ENCODE measurements at places on chromosomes 2 and 18.

GRCh38 chr2:9141091-9141667, 65.4 kb upstream of the ASAP2 start:
- DNase-seq, result no peak

DNA sequence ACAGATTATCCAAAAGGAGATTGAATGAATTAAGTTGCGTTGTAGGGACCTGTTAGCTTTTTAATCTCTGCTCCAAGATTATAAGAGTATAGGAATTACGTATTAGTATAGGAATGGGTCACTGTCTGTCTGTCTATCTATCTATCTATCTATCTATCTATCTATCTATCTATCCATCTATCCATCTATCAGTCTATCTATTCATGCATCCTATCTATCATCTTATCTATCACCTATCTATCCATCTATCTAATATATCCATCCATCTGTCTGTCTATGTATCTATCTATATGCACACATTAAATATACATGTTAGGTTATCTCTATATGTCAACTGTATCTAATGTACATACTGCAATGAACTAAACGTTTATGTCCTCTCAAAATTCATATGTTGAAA, 255.8 kb downstream of the LPIN1 start:
- no peak for DNase-seq

GRCh38 chr18:34640276-34640675, 69.8 kb upstream of the DTNA start:
- no peak for DNase-seq

GRCh38 chr2:231928481-231928880, 2.3 kb upstream of the NPPC start:
- no peak for DNase-seq

DNA sequence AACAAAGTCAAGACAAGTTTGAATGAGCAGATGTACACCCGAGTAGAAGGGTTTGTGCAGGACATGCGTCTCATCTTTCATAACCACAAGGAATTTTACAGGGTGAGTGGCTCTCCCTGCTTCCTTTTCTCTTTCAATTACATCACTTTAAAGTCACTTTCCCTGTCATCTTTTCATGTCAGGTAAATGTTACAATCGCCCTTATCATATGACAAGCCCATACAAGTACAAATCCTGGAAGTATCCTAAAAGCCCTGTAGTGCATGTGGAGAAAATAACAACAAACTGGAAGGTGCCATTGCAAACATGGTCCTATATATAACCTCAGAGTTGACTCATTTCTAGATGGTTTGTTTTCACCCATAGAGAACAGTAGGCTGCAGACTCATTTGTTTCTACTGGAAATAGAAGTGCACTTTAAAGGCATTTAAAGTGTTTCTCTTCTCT, 126.0 kb downstream of the SP100 start:
- no peak for DNase-seq

- DNase-seq, result no peak
Observed at GRCh38 chr18:58180172-58180571, 136.1 kb downstream of the NEDD4L start.

GRCh38 chr2:130884503-130884902, 47.8 kb downstream of the ARHGEF4 start:
- DNase-seq, result no peak

GRCh38 chr2:98634406-98635092, 26.2 kb downstream of the UNC50 start:
- DNase-seq, result no peak

GRCh38 chr18:2143636-2144035, 427.7 kb downstream of the METTL4 start:
- no peak for DNase-seq

DNA sequence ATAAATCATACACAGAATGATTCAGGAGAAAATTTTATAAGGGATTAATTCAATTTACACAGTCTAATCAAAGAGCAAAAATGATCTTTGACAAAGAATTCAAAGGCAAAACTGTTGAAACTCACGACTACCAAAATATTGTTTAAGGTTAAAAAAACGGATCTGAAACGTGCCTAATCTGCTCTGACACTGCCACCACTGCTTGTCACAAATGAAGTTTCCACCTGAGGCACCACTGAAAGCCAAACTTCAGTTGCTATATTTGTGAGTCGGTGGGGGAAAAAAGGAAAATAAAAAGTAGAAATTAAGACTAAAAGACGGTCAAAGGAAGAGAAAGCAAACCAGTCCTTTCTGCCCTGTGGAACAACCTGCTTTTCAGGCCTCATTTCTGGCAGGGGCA, 140.6 kb upstream of the DNMT3A start:
- DNase-seq, result no peak

DNA sequence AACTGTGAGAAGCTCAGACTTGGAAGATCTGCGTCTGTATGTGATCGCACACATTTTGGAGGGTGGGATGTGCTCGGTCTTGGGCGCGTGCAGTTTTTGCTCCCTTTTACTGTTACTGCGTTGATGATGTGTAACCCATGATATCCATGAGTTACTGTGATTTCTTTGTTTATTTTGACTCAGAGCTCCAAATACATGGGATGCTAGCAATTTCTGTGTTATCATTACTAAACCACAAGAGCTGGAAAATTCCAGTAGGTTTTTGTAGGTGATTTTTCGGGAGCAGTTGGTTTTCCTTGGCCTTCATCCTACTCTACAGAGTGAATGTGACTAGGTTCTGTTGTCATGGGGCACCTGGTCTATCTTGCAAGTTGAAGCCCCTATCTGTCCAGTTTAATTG, 124.2 kb downstream of the AGAP1 start:
- DNase-seq, result no peak

DNA sequence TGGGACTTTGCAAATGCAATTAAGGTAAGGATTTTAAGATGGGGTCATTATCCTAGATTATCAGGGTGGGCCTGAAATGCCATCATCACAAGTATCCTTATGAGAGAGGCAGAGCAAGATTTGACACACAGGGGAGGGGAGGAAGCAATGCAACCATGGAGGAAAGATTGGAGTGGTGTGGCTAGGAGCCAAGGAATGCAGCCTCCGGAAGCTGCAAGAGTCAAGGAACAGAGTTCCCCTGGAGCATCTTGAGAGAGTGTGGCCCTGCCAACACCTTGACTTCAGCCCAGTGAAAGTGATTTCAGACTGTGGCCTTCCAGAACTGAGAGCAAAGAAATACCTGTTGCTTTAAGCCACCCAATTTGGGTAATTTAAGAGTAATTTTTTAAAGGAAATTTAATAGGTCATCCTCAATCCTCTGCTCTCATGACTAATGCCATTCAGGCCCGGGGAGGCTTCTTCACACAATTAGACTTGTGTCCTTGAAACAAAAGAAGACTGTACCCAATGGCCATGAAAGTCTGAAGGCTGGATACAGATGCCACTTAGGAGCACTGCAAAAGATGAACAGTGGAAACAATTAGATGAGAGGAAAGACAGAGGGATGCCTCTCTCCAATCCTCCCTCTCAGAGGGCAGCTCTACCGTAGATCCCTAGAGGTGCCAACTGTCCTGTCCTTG, 250.3 kb upstream of the ID2 start:
- no peak for DNase-seq

GRCh38 chr2:109038992-109039391, 50.0 kb upstream of the EDAR start:
- no peak for DNase-seq

- DNase-seq, result no peak
Observed at GRCh38 chr2:234722176-234722575, 225.3 kb upstream of the ARL4C start.

- no peak for DNase-seq
Observed at GRCh38 chr2:37711831-37712230, 40.4 kb upstream of the CDC42EP3 start.

GRCh38 chr18:5145168-5145825, 51.8 kb downstream of the AKAIN1 start:
- no peak for DNase-seq

GRCh38 chr2:241648453-241648852, 11.0 kb downstream of the ATG4B start:
- DNase-seq, result no peak

Data from stimulated activated CD8-positive, alpha-beta memory T cell treated with anti-CD3 and anti-CD28 coated beads, Interleukin-7, amount 100 ng/mL, for 1 hour (primary cell).